Activated T-helper 1 cell treated with anti-CD3 and anti-CD28 coated beads, Interleukin-12 subunit alpha, Interleukin-12 subunit beta, Interleukin-2, Interleukin-4 antibody, amounts not matched to agents 30 ng/mL and 10 ng/mL and 1 ng/mL, durations not matched to agents 14 hours and 24 hours and 36 hours (primary cell): ENCODE measurements at places on chromosomes 7 and 10. TPM values are rescaled to one million over a fixed set of nuclear protein-coding genes. Genes with fewer than 3 reads are reported as not detected.

Gene KAZALD1
- 0.57 and 0.73 TPM in 2 replicates for total RNA-seq

Gene PNLIPRP1
- not detected in 2 replicates for total RNA-seq

Gene CLDN4
- total RNA-seq, result not detected in 2 replicates

- peaks cover 15% of the 10 kb centered on the region for H3K36me3 ChIP-seq
- H3K27ac ChIP-seq, result no peak overlapping the region
- no peak for DNase-seq
- peaks cover 2% of the 10 kb centered on the region for H3K27me3 ChIP-seq
- no peak overlapping the region for H3K4me3 ChIP-seq
Measured at GRCh38 chr7:92973974-92974373, 137.6 kb upstream of the CDK6 start.

DNA sequence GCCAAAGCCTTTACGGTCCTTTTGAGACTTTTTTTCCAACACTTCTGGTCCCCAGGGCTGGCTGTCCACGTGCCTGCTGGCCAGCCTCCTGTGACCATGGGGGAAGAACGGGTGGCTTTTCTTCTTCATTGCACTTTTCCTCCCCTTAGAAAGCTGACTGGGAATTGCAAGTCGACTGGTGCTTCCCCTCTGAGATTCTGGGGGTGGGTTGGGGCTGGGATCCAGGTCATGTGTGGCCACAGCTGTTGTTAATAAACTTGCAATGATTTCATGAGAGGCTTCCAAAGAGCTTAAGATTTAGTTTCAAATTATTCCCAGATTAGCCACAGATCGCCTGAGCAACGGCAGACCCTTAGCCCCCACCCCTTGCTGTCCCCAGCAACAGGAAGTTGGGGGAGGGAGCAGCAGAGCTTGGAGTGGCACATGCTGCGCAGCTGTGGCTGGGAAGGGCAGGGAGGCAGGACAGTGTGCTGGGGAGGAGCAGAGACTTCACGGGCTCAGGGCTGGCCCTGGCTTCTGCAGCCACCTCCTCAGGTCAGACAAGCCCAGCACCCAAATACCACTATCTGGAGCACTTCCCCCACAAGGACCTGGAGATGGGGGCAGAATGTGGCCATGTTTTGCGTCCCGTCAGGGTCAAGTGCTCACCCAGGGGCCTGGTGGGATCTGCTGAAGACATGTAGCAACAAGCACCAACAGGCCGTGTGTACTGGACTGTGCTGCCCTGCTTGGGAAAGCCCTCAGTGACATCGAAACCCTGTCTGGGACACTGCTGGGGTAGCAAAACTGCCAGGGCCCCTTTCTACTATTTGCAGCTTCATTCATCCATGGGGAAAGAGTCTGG is 147.1 kb downstream of the RNF216 start:
- no peak for DNase-seq
- peaks cover 3% of the 10 kb centered on the region for H3K27me3 ChIP-seq
- peaks cover 15% of the 10 kb centered on the region for H3K36me3 ChIP-seq
- peaks cover 28% of the 10 kb centered on the region for H3K4me1 ChIP-seq

DNA sequence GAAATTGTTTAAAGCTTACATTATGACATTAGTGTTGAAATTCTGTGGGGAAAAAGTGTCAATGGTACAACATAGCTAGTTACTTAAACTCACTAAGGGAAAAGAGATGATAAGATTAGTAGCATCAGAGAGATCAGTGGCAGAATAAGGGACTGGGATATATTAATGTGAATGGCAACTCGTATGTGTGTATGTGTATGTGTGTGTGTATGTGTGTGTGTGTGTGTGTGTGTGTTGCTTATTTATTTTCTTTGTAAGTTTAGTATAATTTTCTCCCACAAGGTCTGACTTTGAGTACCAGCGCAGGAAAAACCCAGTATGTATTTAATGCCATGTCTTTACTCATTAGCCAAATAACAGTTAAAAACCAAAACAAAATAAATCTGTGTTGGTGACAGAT is 256.1 kb downstream of the ARHGAP21 start:
- peak overlapping the region; percentile 40 for H3K27ac ChIP-seq
- DNase-seq, result no peak
- H3K4me3 ChIP-seq, result peak overlapping the region; percentile 81
- H3K36me3 ChIP-seq, result peaks cover 12% of the 10 kb centered on the region
- peaks cover 58% of the 10 kb centered on the region for H3K4me1 ChIP-seq
- H3K27me3 ChIP-seq, result peaks cover 6% of the 10 kb centered on the region
